ENCODE measurements at places on chromosomes 12 and 14. TPM values are rescaled to one million over a fixed set of nuclear protein-coding genes. Genes with fewer than 3 reads are reported as not detected.

DNA sequence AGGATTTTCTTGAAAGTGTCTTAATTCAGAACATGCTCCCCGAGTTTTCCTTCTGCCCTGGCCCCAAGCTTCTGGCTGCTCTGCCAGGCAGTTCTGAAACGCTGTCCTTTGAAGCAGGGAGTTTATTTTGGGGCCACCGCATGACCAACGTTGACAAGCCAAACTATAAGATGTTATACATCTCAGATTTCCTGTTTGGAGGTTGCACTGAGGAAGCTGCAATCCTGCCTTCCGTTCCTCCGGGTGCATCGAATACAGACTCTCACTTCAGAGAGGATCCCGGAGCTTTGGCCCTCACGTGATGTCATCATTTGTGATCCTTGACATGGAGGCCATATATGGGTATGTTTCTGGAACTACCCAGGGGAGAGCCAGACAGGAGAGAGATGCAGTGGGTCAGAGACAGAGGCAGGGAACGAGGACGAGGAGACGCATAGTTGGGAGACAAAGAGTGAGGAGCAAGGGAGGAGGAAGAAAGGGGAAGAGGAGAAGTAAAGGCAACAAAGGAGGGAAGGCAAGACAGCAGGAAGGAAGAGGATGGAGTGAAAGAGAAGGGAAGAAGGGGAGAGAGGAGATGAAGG is at the start of gene ASB2:
Gene ASB2 (minus strand): TSS at position 94 of the 581 bp plus-strand sequence. CDS start 12,031 bp downstream, outside the sequence.
- no peak for DNase-seq

GRCh38 chr12:9870286-9870866 is 1.2 kb upstream of the CLEC2B start:
- DNase-seq, result no peak

GRCh38 chr12:77231501-77231918 is 166.1 kb upstream of the E2F7 start:
- no peak for DNase-seq

GRCh38 chr14:100677152-100677551 is 49.5 kb upstream of the DLK1 start:
- no peak for DNase-seq

GRCh38 chr14:90274808-90275457 is 18.6 kb downstream of the PSMC1 start:
- DNase-seq, result no peak

DNA sequence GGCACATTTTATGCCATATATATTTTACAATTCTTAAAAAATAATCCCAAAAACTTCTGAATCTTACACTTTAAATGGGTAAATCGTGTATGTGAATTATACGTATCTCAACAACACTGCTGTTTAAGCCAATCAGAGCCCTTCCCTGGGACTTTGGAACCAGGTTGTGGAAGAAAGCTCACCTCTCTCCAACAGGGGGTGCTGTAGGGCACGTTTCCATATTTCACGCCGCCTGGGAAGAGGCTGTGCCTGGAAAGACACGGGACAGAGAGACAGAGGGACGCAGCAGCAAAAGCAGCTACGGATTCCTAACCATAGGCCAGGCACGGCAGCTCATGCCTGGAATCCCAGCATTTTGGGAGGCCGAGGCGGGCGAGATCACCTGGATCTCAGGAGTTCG is 29.4 kb upstream of the FBRSL1 start:
- DNase-seq, result no peak

- no peak for DNase-seq
Observed at GRCh38 chr14:36478782-36479181, 41.2 kb downstream of the NKX2-1 start.

GRCh38 chr12:69056743-69057515 is 124.0 kb upstream of the CPM start:
- DNase-seq, result no peak

DNA sequence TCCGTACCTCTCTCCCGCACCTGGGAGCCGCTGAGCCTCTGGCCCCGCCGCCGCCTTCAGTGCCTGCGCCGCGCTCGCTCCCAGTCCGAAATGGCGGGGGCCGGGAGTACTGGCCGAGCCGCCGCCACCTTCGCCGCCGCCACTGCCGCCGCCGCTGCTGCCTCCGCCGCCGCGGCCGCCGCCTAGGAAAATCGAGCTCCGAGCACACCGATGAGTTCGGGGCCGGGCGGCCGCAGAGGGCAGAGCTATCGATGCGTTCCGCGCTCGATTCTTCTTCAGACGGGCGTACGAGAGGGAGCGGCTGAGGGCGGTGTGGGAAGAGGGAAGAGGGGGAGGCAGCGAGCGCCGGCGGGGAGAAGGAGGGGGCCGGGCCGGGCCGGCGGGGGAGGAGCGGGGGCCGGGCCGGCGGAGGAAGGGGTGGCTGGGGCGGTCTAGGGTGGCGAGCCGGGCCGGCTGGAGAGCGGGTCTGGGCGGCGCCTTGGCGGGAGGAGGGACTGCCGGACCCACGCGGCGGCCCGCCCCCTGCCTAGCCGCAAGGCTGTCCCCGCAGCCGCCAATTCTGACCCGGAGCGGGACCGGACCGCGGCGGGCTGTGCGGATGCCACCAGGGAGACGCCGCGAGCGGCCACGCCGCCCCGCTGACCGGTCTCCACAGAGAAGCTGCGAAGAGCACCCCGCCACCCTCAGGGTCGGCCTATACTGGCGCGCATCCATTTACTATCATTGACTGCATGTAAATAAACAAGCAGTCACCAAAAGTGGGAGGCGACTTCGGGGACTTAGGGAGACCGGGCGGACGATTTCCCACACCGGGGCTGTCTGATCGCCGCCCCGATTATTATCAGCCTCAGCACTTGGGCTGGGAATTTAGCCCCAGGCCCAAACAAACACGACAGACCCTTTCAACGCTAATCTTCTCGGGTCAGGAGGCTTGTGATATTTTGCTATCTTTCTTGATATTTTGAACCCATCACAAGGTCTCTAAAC is at the start of gene KRAS:
Gene KRAS (minus strand): TSS at position 186 of the 987 bp plus-strand sequence.
- DNase-seq, result peak; percentile 94

DNA sequence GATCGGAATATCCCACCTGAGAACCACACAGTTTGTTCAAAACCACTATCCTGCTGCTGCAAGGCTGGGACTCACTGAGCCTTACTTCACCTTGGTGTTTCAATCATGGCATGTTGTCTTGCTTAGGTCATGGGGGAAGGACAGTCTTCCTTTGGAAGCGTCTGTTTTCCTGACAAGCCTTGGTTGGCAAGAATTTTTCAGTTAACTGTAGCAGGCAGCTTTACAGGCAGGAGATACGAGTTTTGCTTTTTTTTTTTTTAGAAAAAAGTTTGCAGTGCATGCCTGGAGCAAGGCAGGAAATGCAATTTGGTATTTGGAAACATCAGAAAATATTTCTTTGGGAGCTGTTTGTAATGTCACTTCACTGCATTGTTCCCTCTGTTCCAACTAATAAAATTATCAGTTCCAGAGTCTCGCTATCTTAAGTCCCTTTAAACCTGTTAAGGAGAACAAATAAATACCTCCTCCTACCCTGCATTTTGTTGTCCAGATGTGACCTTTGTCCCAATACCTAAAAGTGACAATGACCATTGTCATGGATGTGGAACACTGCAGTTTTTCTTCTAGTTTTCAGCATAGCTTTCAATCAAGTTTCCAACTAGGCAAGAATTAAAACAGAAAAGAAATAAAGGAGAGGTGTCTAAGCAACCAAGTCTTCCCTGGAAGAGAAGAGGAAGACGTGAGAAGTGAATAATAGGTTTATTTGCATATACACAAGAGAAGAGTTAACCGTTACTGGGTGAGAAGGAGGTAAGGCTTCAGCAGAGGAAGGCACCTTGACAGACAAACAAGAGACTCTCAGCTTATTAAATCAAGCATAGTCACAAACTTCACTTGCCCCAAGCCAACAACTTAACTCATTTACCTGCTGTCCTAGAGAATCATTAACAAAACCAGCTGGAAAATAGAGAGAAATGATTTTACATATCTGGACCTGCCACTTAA is 71.4 kb upstream of the ACTN1 start:
- DNase-seq, result no peak

GRCh38 chr14:68392393-68393141 is 400.3 kb downstream of the ZFP36L1 start:
- DNase-seq, result no peak

DNA sequence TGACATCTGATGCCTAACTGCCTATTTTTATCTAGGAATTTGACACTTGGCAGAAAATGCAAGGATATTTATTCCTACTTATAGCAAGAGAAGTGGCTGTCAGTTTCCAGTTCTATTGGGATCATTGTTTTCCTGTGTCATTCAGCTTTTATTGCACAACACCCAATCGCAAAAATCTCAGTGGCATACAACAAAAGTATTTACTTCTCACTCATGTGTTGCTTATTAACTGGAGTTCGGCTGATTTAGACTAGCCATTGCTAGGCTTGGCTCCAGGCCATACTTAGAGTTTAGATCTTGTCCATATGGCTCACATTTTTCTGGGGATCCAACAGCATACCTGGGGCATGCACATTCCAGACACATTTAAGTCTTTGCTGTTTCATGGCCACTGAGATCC is 218.6 kb upstream of the SYT1 start:
- no peak for DNase-seq

- no peak for DNase-seq
Observed at GRCh38 chr14:97185186-97185585, 388.0 kb downstream of the VRK1 start.

- DNase-seq, result no peak
Observed at GRCh38 chr12:16348435-16349130, 1.1 kb downstream of the MGST1 start.

DNA sequence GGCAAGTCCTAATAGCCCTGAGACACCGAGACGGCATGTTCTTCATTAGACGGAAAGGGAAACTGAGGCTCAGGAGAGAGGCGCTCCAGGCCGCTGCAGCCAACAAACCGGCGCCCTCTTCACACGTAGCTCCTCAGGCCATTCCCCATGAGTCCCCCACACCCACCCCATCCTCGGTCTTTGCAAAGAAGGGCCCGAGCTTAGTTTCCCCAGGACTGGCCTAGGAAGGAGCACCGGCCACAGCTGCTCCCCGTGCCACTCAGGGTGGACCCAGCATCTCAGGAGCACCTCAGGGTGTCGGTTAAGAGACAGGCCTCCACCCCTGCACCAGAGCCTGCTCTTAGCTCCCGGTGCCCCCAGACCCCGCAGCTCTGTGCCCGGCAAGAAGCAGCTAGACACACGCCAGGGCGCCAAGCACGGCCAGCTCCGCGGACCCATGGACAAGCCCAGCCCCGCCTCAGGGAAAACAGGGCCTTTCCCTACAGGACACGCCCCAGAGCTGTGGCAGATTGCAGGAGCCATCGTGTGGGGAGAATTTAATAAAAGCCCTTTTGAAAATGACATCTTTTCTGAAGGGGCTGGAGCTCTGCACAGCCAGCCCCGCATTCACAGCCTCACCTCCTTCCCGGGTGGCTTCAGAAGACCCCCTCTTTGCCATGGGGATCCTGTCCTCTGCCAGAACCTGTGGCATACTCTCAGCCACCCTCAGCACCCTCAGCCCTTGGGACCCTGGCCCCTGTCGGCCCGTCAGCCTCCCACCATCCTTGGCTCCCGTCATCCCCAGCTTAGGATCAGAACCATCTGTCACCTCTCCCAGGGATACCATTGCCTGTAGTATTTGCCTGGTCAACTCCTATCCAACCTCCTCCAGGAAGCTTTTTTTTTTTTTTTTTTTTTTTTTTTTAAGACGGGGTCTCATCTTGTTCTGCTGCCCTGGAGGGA is 59.7 kb downstream of the LGMN start:
- no peak for DNase-seq

The PPP1R36 gene
- total RNA-seq, result 0.57 TPM

Measured in type B pancreatic cell (in vitro differentiated cells).